Globus pallidus (tissue), 1 donor: ENCODE measurements at places on chromosomes 12 and 14.

GRCh38 chr12:62370189-62370588 is 96.4 kb upstream of the MON2 start:
- no peak for DNase-seq

DNA sequence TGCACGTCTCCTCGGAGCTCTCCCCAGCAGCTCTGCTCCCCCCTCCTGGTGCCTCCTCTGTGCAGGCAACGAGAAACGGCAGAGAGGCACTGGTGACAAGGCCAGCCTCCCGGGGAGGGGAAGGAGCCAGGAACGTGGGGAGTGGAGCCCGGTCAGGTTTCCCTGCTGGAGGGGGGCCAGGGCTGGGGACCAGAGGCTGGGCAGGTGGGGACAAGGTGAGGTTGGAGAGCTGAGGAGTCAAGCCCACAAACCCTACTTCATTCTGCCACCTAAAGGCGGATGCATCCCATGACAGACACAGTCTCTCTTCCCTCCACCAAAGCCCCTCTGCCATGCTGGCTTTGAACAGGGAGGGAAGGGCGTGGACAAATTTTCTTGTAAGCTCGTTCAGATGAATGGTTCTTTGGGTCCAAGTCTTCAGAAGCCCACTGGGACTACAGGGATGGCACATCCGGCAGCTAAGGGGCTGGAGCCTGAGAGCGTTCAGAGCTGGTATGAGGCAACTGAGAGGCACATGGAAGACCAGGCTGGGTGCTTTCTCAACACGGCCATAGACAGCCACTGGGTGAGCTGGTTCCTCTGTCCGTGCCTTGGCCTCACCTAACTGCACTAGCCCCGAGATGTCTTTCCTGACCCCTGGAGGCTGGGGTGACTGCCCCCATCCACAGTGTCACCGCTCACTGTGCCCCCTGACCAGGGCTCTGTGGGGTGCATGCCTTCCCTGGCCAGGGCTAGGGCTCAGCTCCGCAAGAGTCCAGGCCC is 105.9 kb downstream of the RBM19 start:
- no peak for DNase-seq

DNA sequence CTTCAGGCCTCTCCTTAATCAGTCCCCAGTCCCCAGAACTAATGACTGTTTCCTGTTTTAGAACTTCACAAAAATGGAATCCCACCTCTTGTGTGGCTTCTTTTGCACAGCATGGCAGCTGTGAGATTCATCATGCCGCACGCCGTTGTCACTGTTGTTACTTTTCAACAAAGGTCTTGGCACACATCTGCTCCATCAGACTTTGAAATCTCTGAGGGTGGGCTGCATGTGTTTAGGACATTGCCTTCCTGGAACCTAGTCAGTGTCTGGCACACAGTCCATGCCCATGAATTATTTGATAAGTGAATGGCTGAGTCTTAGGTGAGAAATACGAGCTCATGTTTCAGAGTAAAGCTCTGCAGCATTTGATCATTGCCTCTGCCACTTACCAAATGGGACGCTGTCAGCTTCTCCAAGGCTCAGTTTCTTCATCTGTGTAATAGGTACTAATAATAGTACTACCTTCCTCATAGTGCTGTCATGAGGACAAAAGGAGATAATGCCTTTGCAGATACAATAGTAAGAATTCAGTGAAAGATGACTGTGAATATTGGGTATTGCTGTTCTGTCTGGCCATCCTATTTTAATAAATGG is 90.4 kb downstream of the SRRM4 start:
- DNase-seq, result no peak

DNA sequence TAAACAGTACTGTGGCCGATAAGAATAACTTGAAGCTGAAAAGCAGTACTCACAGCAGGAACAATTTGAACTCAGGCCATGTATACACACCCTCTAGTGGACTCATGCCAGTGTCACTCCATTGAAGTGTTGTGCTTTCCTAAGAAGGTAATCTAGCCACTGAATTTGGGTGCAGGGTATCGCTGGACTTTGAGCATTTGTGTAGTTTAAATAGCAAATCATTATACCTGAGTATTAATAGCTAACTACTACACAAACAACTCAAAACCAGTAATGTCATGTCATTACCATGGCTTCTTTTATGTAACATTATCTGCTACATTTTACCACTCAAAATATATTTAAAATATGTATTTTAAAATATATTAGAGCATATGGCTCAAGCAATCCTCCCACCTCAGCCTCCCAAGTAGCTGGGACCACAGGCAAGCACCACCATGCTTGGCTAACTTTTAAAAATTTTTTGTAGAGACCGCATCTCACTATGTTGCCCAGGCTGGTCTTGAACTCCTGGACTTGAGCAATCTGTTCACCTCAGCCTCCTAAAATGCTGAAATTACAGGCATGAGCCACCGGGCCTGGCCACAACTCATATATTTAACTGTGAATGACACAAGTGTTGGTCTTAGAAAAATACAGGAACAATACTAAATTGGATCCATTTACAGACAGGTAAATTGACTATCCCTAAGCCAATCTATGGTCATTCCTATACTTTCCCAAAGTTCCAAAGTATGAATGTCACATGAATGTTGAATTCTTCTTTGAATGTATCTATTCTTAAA is 25.6 kb upstream of the ARID4A start:
- DNase-seq, result no peak

- DNase-seq, result no peak
Observed at GRCh38 chr12:56724701-56724971, 463 bp downstream of the NACA start.

DNA sequence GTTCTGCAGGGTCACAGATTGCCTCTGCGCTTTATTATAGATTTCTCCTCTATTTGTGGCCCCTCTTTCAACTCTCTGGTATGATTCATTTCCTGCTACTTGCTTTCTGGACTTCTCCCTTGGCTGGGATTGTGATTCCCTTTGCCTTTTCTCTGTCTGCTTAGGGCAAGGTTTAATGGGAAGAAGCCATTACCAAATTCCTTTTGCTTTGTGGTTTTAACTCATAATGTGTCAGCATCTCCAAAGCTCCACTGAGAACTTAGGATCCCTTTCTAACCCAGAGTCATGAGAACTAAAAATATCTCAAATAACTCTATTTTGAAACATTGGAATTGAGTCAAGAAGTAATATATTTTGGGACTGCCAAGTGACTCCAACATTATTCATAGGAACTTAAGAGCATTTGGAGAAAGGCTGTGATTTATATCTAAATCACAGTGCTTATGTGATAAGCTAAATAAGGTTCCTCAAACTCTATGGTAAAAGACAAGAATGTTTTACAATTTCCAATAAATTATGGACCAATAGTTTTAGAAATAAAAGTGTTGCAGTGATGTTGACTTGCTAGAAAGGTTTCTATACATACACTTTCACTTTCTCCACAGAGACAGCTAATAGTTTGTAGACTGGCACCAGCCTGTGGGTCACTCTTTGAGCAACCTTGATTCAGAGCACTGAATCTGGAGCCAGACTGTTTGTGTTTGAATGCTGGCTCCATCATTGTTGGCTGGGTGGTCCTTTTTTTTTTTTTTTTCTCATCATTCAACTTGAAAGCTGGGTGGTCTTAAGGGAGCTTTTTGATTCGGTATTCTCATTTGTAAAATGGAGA is 93.9 kb downstream of the DACT1 start:
- no peak for DNase-seq

- no peak for DNase-seq
Observed at GRCh38 chr12:110023059-110023980, 24.1 kb downstream of the ANKRD13A start.

DNA sequence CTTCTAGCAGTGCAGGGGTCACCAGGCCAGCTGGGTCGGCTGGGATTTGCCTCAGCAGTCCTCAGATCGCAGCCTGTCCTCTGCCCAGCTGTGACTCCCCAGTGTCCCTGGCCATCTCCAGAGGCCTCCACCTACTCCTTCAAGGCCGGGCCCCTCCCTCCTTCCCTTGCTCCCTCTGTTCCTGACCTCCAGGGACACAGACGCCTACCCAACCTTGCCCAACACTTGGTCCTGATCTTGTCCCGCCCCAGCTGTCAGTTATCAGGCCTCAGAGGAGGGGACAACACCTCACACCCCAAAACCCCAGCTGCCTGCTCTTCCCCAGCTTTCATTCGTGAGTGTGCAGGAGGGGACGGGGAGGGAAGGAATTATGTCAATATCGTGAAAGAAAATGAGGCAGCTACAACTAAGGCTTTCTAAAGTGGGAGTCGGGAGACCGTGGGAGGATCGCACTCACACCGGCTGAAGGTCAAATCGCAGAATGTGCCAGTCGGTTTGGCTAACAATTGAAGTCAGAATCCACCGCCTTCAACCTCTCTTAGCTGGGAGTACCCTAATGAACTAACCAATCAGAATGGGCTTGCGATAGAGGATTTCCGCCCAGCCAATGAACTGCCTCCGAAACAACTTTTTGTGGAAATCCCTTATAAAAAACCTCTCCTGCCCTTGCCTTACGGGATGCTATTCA is 9.4 kb upstream of the PLBD2 start:
- no peak for DNase-seq

DNA sequence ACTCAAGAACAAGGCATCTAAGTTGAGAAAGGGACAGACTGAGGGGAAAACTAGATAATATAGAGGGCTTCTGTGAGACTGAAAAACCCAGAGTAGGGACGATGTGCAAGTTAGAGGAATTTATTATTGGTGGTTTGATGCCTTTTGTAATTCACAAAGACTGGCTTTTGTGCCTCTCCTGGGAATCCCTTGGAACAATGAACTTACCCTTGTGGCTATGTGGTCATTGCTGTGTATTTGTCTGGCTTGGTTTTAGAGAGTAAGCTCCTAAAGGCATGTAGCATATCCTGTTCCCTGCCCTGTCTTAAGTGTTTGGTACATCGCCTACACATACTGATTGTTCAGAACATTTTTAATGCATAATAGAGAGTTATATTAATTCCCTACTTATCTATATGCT is 26.6 kb downstream of the DCN start:
- no peak for DNase-seq

DNA sequence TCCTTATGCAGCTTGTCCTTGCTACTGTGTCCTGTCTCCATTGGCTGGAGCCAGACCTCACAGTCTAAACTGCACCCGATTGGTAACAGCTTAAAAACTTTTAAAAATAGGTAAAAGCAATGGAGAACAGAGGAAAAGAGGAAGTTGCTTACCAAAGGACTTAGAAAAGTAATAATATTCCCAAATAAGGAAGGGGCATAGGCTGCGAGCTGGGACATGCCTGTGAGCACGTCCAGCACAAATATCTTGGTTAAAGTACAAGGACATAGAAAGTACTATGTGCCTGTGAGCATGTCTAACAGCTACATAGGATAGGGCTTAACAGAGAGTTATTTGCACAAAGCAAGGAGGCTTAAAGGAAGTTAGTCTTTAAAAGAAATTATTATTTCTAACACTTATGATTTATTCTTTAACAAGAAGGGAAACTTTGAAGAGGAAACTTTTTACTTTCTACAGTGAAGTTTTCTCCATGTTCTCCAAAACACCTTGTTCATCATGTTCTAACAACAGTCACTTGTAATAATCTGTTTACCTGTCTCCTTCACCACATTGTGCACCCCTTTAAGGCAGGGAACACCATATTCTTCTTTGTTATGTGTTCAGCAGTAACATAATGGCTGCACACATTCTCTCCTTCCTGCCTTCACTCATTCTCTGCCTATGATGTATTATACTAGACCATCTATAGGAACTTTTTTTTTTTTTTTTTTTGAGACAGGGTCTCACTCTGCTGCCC is 9.8 kb upstream of the UBE2N start:
- DNase-seq, result no peak

GRCh38 chr14:63901434-63902085 is 48.8 kb downstream of the SYNE2 start:
- DNase-seq, result no peak

DNA sequence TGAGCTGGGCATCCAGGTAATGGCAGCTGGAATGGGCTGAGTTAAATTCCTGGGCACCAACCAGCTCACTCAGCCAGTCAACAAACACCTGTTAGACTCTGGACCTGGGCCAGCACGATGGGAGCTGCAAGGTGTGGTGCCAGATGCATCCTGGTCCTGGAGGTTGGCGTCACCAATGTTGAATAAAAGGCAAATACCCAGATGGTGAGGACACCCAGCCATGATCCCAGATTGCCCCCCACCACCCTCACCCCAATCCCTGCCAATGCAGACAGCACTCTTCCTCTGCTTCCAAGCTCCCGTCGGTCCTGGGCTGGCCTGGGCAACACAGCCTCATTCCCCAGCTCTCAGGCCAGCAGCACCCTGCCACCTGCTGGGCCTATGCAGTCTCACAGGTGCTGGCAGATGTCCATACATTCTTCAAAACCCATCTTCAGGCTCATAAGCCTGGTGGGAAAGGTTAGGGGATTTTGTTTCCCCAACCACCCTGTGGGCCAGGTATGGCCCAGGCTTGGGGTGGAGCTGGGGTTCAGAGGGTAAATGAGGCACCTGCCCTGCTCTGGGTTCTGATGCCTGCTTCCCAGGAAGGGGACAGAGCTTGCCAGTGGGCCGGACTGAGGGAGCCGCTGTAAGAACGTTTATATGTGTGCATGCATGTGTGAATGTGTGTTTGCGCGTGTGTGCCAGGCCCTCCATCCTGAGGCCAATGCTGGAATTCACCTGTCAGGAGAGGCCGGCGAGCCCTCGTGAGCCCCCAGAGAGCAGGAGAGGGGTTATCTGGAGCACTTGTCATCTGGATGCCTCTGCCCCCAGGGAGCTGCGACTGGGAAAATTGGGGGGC is 58.0 kb downstream of the LGMN start:
- DNase-seq, result no peak

DNA sequence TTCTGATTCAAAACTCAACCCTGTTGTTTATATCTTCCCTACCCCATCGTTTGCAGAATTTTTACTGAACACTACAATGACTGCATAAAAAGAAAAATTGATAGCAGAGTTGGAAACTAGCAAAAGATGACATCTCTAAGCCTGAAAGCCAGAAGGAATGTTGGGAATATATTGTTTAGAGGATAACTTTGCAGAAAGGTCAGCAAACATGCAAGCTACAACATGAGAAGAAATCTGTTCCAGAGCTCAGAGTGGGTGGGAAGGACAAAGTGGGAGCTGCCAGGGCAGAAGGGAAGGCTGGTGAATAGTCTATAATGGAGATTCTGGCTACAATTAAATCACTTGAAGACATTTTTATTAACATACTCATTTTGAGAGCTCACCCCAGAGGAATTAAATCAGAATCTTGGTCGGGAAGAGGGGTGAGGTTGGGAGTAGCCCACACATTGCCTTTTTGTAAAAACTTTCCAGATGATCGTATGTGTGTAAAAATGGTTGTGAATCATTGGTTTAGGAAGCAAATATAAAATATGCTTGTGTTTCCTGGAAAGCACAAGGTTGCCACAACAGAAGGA is 574.8 kb downstream of the FLRT2 start:
- no peak for DNase-seq

- no peak for DNase-seq
Observed at GRCh38 chr12:111037047-111037446, 116.7 kb upstream of the MYL2 start.

- no peak for DNase-seq
Observed at GRCh38 chr12:3641428-3642018, 111.4 kb downstream of the CRACR2A start.

DNA sequence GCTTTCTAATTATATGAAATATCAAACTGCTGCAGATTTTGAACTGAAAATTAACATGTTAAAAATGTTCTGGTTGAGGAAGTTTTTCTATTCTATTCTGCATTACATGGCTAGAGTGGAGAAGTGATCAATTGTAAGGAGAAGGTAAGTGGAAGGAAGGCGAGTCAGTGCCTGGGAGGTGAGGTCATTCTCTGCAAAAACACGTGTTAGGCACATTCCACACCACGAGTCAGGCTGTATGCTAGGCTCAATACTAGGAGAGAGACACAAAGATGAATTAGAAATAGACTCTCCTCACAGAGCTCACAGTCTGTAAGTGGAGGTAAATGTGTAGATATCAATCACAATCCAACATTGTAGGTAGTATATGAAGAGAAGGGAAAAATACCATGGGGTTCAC is 194.1 kb downstream of the NOVA1 start:
- no peak for DNase-seq

- DNase-seq, result no peak
Observed at GRCh38 chr12:104951759-104952509, 6.2 kb downstream of the SLC41A2 start.
